Gastroesophageal sphincter (tissue), 4 donors: ENCODE measurements at places on chromosomes 1 and 21. TPM values are rescaled to one million over a fixed set of nuclear protein-coding genes. Genes with fewer than 3 reads are reported as not detected.

The HES5 gene
- not detected for total RNA-seq

DNA sequence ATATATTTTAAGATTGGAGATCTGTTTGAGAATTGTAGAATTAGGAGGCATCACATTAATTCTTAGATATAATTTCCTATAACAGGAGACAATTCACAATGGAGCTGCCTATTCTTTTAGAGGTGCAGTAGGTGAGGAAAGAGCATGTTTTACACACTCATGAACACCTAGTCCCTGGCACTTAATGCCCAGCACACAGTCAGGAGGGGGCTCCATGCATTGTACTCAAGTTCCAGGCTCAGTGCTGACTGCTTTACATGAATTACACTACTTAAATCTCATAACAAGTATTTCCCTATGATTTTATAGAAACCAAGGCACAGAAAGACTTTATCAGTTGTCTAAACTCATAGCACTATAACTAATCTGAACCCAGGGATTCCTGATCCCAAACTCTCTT is 360 bp upstream of the GBP3 start:
- no peak for ATAC-seq

DNA sequence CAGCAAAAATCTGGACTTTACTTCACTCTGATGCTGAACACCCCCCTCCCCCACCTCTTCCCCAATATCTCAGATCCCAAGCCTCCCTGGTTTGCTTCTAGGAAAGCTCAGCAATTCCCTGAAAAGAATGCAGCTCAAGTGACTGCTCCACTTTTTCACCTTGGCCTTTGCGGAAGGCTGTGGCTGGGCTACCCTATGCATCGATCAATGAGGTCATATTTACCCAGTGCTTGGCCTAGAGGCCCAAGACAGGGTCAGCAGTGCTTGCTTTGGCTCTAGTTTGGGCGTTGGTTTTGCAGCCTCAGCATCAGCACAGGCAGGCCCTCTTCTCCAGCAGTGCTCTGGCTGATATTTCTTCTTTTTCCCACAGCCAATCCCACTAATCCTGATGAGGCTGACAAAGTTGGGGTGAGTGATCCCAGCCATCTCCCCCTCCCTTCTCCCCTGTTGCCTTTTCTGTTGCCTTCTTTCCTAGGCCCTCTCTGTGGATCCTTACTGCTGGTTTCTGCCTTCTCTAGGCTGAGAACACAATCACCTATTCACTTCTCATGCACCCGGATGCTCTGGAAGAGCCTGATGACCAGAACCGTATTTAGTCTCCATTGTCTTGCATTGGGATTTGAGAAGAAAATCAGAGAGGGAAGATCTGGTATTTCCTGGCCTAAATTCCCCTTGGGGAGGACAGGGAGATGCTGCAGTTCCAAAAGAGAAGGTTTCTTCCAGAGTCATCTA is 14.2 kb downstream of the FCGR2B start:
- ATAC-seq, result no peak

The LMOD1 gene
- 1,429 TPM for total RNA-seq

DNA sequence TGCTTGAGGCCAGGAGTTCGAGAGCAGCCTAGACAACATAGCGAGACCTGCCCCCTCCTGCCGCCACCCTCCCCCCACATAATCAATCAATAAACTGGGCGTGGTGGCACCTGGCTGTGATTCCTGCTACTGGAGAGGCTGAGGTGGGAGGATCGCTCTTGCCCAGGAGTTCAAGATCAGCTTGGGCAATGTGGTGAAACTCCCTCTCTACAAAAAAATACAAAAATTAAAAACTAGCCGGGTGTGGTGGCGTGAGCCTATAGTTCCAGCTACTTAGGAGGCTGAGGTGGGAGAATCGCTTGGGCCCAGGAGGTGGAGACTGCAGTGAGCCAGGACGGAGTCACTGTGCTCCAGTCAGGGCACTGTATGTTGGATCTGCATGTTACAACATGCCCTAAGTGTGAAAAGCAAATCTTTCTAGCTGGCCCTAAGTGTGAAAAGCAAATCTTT is 7.0 kb upstream of the MDM4 start:
- no peak for ATAC-seq

The S100A7A gene
- total RNA-seq, result not detected

DNA sequence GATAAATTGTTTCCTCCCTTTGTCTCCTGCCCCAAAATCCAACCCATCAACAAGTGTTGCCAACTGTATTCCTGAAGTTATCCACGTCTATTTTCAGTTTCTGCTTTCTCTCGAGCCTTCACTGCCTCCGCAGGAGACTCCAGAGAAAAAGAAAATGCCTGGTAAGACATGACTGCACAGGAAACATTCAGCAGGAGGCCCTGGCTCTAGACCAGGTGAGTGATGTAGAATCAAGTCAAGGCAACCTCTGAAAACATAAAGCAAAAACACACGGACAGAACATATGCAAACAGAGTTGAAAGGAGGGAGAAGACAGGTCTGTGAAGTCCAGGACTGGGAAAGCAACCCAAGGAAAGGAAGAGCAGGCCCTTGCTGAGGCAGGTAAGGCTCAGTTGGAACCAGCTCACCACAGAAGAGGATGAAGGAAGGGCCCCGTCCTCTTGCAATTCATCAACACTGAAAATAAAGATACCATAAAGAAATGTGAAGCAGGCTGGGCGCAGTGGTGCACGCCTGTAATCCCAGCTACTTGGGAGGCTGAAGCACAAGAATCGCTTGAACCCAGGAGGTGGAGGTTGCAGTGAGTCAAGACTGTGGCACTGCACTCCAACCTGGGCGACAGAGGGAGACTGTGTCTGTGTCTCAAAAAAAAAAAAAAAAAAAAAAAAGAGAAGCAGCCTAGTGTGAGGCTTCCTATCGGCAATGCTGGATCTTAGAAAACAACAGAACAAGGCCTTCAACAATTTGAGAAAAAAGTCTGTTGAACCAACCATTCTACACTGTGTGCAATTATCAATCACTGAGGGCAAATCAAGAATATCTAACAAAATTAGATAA is 8.8 kb downstream of the NOL9 start:
- ATAC-seq, result no peak

The SLC44A3 gene
- total RNA-seq, result 0.47 TPM

The SOX13 gene
- 16.9 TPM for total RNA-seq
